ENCODE measurements at places on chromosomes 7 and 10. TPM values are rescaled to one million over a fixed set of nuclear protein-coding genes. Genes with fewer than 3 reads are reported as not detected.

Gene NPSR1
- total RNA-seq: not detected

Gene GPRIN2
- not detected for total RNA-seq

DNA sequence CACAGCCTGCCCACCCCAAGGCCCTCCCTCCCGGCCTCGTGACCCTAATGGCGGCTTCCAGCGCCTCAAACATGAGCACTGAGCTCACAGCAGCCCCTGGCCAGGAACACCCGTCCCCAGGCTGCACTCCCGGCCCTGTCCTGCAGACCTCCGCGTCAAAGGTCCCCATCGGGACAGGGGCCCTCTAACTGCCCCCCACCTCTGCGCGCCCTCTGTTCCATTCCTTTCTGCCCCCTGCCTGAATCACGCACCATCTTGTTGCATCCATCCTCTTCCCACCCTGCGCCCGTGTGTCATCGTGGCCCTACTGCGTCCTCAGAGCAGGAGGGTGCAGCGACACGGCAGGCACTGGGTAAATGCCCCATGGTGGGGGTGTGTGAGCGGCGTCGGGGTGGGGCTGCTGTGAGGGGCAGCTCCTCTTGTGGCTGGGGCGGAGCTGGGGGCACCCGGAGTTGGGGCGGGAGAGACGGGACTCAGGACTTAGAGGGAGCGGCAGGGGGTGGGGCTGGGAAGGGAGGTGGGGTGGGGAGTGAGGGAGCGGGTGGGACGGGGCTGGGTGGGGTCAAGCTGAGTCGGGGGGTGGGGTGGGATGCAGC, 13.4 kb downstream of the SLC29A4 start:
- H3K4me3 ChIP-seq: no peak overlapping the region
- H3K27ac ChIP-seq: no peak overlapping the region
- DNase-seq: peak; percentile 11
- peaks cover 8% of the 10 kb centered on the region for H3K4me1 ChIP-seq
- no peaks in the 10 kb centered on the region for H3K27me3 ChIP-seq

Gene GARIN1A
- 0.70 TPM for total RNA-seq

Gene MYOZ1
- not detected for total RNA-seq

- no peaks in the 10 kb centered on the region for H3K4me1 ChIP-seq
- no peak overlapping the region for H3K4me3 ChIP-seq
- no peaks in the 10 kb centered on the region for H3K27me3 ChIP-seq
- DNase-seq: no peak
- H3K36me3 ChIP-seq: no peaks in the 10 kb centered on the region
- H3K27ac ChIP-seq: no peak overlapping the region
Observed at GRCh38 chr10:8640878-8641277, 586.4 kb downstream of the GATA3 start.

- no peaks in the 10 kb centered on the region for H3K36me3 ChIP-seq
- H3K4me1 ChIP-seq: no peaks in the 10 kb centered on the region
- no peak overlapping the region for H3K4me3 ChIP-seq
- no peak for DNase-seq
- H3K27me3 ChIP-seq: no peaks in the 10 kb centered on the region
Observed at GRCh38 chr7:98724591-98724990, 107.5 kb downstream of the NPTX2 start.

Gene PLAC9
- not detected for total RNA-seq

DNA sequence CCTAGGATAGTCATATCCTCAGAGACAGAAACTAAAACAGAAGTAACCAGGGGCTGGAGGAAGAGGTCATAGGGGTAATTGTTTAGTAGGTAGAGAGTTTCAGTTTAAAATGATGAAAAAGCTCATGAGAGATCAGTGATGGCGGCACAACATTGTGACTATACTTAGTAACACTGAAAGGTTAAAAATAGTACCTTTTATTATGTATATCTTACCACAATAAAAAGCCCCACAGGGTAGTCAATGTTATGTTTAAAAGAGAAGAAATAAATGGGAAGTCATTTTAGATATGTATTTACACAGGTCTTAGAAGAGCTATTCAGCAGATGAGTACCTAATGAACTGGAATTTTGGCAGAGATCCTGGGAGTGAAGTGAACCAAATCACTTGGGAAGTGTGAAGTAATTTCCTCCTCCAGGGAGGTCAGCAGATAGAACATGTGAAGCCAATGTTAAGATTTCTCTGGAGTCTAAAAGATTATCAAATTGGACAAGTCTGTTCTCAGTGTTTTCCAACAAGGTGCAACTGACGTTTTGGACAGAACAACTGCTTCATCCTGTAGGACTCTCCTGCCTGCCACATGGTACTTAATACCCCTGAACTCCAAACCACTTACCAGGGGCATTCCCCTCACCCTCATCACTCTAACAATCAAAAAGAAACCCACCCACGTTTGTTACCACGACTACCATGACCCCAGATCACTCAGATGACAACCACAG, 6.4 kb downstream of the CDCA7L start:
- no peak overlapping the region for H3K4me3 ChIP-seq
- no peaks in the 10 kb centered on the region for H3K36me3 ChIP-seq
- H3K27ac ChIP-seq: no peak overlapping the region
- H3K4me1 ChIP-seq: peaks cover 27% of the 10 kb centered on the region
- H3K27me3 ChIP-seq: no peaks in the 10 kb centered on the region

GRCh38 chr10:91146146-91146545, 74.3 kb upstream of the PCGF5 start:
- no peak overlapping the region for H3K4me3 ChIP-seq
- H3K27ac ChIP-seq: no peak overlapping the region
- H3K27me3 ChIP-seq: no peaks in the 10 kb centered on the region
- no peak for DNase-seq
- no peaks in the 10 kb centered on the region for H3K36me3 ChIP-seq
- H3K4me1 ChIP-seq: no peaks in the 10 kb centered on the region

- no peaks in the 10 kb centered on the region for H3K36me3 ChIP-seq
- DNase-seq: no peak
- H3K27ac ChIP-seq: no peak overlapping the region
Observed at GRCh38 chr10:43073191-43073590, 3.7 kb upstream of the RET start.

Gene SEPHS1
- 29.7 TPM for total RNA-seq

DNA sequence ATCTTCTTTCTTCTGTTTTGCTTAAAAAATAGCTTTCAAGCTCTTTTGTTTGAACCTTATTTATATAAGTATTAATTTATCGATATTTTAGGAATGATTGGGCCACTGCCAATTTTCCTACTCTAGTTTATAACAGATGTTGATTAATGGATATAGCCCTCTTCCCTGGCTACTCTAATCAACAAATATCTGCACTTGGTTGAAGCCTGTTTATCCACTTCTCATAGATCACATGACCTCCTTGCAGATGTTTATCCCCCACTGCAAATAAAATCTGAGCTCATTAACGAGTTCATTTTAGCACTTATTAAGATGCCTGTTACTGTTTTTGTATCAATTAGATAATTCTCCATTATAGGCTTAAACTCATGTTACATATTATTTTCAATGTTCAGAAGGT, 715.3 kb downstream of the CNTNAP2 start:
- H3K27me3 ChIP-seq: no peaks in the 10 kb centered on the region
- no peaks in the 10 kb centered on the region for H3K4me1 ChIP-seq
- H3K4me3 ChIP-seq: no peak overlapping the region
- H3K36me3 ChIP-seq: no peaks in the 10 kb centered on the region
- no peak overlapping the region for H3K27ac ChIP-seq

DNA sequence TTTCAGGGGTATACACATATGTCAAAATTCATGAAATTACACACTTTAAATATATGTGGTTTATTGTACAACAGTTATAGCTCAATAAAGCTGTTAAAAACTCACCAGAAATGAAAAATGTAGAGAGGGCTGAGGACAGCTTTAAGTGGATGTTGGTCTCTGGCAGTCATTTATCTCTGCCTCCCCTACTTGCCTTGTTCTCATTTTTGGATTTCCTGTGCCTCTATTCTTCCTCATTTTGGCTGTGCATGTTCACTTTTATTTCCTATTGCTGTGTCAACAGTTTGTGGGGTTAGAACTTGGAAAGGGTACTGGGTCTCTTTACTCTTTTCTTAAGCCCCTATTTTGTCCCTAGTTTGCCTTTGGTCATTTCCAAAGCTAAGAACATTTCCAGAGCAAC, 18.6 kb upstream of the MEST start:
- H3K4me3 ChIP-seq: no peak overlapping the region
- no peaks in the 10 kb centered on the region for H3K36me3 ChIP-seq
- H3K27ac ChIP-seq: no peak overlapping the region
- H3K27me3 ChIP-seq: peaks cover 3% of the 10 kb centered on the region
- no peaks in the 10 kb centered on the region for H3K4me1 ChIP-seq
- DNase-seq: no peak

DNA sequence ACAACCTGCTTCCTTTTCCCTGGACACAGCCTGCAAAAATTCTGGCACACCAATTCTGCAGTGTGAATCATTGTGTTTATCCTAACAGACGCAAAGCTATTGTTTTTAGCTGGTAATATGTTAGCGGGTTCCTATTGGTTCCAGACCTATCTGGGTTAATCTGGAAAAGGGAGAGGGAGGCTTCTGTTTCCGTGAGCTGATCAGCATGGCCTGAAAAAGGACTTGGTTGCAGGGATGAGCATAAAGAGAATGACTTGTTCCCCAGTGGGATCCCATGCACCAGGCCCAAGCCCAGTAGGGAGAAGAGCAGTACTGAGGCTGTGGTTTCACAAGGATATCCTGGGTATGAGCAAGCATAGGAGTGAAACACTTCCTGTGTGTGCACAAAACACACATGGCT, 78.4 kb downstream of the PDE1C start:
- no peaks in the 10 kb centered on the region for H3K4me1 ChIP-seq
- DNase-seq: no peak
- H3K36me3 ChIP-seq: no peaks in the 10 kb centered on the region

- H3K27me3 ChIP-seq: peaks cover 4% of the 10 kb centered on the region
- no peak for DNase-seq
- no peak overlapping the region for H3K27ac ChIP-seq
- H3K4me3 ChIP-seq: no peak overlapping the region
Observed at GRCh38 chr7:29142021-29142727, 4.2 kb downstream of the CPVL start.

Gene PRLHR
- not detected for total RNA-seq

DNA sequence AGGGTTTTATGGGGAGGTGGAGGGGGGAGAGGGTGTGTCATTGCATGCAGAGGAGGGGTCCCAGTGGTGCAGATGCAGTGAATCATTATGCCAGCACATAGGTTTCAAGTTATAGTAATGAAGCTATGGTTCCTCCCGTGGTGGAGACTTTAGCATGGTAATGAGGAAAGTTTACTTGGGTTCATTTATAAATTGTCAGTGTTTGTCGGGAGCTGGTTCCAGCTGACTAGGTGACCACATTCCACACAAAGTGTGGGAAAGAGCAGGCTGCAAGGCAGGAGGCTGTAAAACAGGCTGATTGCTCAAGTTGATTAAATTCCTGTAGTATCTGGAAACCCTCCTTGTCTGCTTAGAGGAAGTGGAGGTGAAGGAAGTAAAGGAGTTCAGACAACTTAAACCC, 78.9 kb downstream of the SRI start:
- H3K36me3 ChIP-seq: no peaks in the 10 kb centered on the region
- no peak overlapping the region for H3K4me3 ChIP-seq
- no peak for DNase-seq
- no peak overlapping the region for H3K27ac ChIP-seq
- no peaks in the 10 kb centered on the region for H3K4me1 ChIP-seq
- no peaks in the 10 kb centered on the region for H3K27me3 ChIP-seq

GRCh38 chr7:80392229-80393169, 119.4 kb downstream of the GNAT3 start:
- H3K36me3 ChIP-seq: no peaks in the 10 kb centered on the region
- H3K27me3 ChIP-seq: no peaks in the 10 kb centered on the region
- DNase-seq: no peak
- no peak overlapping the region for H3K4me3 ChIP-seq
- no peaks in the 10 kb centered on the region for H3K4me1 ChIP-seq
